Stimulated activated CD8-positive, alpha-beta memory T cell treated with anti-CD3 and anti-CD28 coated beads, Interleukin-15, amount 100 ng/mL, for 24 hours (primary cell): ENCODE measurements at places on chromosomes 7 and 10.

- no peak for DNase-seq
Measured at GRCh38 chr10:131116991-131117375, 194.5 kb downstream of the TCERG1L start.

GRCh38 chr7:12578930-12579640 lies 8.6 kb downstream of the SCIN start:
- DNase-seq, result no peak

- no peak for DNase-seq
Measured at GRCh38 chr7:106356-106755, 86.0 kb upstream of the FAM20C start.

DNA sequence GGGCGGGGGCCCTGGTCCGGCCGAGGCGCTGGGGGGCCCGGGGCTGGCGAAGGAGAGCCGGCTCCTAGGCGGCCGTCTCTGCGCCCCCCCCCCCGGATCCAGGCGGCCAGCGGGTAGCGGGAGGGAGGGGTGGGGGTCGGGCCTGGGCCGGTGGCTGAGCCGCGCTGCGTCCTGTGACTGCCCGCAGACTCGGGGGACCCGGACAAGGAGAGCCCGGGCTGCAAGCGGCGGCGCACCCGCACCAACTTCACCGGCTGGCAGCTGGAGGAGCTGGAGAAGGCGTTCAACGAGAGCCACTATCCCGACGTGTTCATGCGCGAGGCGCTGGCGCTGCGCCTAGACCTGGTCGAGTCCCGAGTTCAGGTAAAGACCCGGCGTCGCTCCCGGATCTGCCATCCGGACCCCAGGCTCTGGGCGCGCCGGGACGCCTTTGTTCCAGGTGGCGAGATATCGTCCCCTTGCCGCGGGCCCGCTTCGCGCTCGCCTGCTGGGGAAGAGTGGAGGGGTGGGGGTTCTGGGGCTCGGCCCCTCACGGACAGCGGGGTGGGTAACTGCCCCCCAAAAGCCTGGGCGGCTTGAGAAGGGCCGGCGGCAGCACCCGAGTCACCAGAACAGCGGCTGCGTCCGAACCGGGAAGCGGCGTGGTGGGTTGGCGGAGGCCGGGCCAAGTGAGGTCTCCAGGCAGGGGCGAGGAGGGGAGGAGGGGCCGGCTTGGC lies 819 bp downstream of the UNCX start:
- no peak for DNase-seq

GRCh38 chr7:27150568-27151340 lies 1.6 kb downstream of the HOXA3 start:
- DNase-seq, result peak; percentile 42
